T47D (cell line): ENCODE measurements at places on chromosomes 2 and 18.

DNA sequence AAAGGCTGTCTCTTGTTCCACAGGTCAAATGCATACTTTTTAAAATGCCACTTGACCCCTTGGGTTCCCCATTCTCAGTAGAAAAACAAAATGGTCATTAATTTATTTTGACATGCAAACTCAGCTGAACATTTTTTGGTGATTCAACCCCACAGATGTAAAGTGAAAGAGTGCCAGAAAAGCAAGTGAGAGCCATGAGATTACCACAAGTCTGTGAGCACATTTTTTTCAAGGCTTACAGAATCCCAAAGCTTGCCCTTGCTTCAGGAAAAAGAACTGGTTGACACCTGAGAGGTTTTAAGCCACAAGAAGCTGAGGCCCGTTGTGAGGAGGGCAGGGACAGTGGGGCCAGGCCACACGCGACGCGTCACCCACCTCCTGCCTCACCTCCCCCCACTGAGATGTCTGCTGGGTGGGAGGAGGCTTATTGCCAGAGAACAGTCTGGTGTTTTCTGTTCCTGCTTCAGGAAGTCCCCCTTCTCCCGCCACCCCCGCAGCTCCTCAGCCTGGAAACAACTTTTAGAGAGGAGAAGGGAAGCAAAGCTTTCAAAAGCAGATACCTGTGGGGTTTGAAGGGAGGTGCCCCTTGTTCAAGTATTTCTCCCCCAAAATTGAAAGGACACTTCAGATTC is 70.4 kb upstream of the CYP1B1 start:
- no peak for DNase-seq

DNA sequence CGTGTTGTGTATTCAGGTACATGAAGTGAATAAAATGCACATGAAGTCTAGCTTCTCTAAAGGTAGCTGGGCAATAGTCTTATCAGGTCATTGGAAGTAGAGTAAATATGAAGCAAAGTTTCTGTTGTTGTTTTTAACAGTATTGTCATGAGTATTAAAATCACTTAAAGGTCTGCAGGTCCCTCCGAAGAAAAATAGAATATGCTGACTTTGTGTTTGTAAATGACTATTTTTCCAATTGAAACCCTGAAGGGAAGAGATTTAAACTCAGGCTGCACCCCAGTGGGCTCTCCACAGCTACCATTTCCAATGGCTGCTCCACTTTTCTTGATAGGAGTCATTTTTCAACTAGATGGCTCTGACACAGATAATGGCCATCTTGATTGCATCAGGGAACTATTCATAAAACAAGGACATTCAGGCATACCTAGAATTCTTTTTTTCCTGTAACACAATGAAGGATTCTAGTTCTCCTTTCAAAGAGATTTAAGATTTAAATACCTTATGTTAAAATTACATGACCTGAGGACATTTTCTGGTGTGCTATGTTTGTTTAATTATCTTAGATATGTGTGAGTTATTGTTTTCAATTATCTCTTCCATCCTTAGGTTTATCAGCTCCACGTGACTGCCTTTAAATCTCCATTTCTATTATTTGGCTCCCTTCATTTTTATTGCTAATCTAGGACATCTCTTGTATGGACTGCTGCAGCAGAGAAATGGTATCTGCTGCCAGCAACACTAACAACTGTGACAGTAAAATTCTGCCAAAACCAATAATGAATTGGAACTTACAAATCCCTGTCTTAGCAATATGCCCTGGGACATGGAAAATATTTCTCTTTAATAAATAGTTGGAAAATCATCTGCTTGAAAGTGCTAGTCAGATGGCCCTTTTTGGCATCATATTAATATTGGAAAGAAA is 149.2 kb upstream of the NOSTRIN start:
- no peak for DNase-seq

DNA sequence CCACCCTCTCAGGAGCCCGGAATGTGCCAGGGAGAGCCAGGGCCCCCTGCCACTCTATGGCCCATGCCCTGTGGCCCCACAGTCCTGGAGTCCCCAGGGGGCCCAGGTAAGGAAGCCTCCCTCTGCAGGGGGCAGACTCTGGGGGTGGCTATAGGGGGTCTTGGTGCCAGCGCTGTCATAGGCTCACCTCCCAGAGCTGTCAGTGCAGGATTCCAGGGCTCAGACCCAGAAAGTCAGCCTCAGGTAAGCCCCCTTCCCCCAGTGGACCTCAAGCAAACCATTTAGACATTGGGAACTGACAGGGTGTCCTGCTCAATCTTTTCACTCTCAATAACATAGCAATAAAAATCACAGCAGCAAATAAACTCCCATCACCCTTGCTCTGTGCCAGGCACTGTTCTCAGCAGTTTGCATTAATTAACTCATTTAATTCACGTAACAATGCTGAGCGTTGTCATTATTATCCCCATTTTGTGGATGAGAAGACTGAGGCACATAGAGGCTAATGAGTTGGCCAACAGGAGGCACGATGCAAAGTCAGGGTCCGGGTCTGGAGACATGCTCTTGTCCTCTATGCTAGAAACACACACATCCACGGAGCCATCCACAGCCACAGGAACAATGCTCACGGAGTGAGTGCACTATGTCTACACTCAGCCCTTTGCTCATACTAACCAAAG is 79.6 kb downstream of the TNS1 start:
- no peak for DNase-seq

DNA sequence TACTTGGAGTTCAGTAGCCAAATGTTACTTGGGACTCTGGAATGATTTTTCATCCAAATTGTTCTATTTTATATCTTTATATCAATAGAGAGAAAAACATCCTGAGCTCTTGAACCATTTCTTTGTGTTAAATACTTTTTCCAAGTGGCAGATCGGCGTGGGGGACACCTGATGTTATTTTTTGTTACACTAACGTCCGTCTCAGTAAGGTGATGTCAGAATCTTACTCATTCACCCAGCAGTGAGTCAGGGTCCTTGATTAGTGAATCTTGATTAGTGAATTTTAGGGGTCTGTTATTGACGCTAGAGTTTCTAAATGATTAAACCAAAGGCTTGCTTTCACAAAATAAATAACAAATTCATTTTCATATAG is 1.7 kb downstream of the MIB1 start:
- no peak for DNase-seq

DNA sequence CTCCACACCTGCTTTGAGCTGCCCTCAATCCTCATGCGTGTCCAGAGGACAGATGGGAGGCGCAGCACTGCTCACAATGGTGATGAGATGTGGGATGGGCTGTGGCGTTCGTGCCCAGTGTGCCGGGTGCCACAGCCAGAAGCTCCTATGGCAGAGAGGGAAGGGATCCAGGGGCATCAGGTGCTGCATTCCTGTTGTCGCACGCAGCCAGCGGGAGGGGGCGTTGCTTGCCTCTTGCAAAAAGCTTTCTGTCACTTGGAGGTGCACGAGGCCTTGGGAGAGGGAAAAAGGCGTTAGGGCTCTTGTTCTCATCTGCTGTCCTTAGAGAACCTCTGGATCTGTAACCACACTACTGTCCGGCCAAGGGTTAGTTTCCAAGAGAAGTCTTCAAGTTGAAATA is 29.2 kb upstream of the ALLC start:
- peak; percentile 42 for DNase-seq

DNA sequence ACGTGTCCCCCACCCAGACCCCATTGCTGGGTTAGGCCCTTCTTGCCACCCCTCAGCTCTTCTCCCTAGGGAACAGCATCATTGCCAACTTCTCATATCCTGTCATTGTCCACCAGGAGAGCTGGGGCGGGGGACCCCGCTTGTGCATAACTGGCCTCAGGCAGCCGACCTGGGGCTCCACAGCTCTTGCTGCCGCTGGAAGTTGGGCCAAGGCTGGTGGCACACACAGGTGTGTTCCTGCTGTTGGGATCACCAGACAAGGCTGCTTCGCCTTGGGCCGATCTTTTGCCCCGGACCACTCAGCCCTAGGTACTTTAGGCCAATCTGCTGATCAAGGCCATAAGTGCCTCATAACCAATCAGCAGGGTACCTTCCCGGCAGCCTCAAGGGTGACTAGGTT is 28.6 kb downstream of the TPRKB start:
- no peak for DNase-seq

DNA sequence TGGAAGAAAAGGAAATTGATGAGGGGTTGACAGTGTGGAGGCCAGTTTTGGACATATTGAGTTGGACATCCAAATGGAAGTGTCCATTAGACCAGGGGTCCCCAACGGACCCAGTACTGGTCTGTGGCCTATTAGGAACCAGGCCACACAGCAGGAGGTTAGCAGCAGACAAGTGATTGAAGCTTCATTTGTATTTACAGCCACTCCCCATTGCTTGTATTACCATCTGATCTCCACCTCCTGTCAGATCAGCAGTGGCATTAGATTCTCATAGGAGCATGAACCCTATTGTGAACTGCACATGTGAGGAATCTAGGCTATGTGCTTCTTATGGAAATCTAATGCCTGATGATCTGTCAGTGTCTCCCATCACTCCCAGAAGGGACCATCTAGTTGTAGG is 99.1 kb downstream of the MTX2 start:
- no peak for DNase-seq

- DNase-seq, result no peak
Measured at GRCh38 chr2:162839419-162839818, 852 bp upstream of the KCNH7 start.

DNA sequence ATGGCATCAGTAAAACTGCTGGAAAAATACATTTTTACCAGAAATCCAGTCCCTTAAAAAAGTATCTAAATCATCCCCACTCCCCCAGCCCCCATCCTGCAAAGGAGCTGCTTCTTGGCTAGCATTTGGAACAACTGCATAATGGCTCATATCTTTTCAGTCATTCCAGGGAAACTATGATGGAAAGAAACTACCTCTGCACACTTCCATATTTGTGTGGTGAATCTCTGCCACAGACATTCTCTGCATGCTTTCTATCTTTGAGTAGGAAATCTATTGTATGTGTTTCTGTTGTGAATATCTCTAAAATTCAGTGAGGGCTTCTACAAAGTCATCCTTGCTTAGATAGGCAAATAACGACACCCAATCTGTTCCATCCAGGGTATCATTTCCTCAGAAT is 632.3 kb downstream of the LRP1B start:
- no peak for DNase-seq
